ENCODE measurements at places on chromosomes 7 and 10. TPM values are rescaled to one million over a fixed set of nuclear protein-coding genes. Genes with fewer than 3 reads are reported as not detected.

SFRP4 gene
- total RNA-seq, result 0.74 TPM

HTR5A gene
- not detected for total RNA-seq

NME8 gene
- total RNA-seq, result not detected

TLL2 gene
- total RNA-seq, result 0.64 TPM

NEUROD6 gene
- not detected for total RNA-seq

ADRB1 gene
- 12.9 TPM for total RNA-seq

Measured in Panc1 (cell line).